ENCODE measurements at places on chromosomes 6 and 20.

DNA sequence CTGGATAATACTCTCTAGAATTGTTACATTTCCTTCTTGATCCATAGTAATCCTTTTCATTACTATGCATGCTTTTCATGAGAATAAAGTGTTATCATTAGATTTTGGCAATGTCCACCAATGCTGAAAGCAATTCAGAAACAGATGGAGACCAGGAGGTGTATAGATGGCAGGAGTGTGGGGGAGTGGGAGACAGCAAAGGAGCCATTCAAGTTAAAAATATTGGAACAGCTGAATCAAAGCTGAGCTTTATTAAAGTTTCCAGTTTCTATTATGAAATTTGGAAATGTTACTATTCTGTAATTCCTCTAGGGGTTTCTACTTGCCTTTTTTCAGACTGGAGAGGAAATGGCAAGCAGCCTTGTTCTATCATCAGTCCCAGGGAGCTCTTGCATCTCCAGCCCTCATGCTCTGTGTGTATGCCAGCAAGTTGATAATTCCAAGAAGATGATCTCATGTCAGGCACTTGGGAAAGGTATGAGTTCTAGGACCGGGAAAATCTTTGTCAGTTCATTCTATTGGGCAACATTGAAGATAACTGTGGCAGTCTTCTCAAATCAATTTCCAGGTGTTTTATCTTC, 228.0 kb downstream of the CD109 start:
- no peak for DNase-seq

DNA sequence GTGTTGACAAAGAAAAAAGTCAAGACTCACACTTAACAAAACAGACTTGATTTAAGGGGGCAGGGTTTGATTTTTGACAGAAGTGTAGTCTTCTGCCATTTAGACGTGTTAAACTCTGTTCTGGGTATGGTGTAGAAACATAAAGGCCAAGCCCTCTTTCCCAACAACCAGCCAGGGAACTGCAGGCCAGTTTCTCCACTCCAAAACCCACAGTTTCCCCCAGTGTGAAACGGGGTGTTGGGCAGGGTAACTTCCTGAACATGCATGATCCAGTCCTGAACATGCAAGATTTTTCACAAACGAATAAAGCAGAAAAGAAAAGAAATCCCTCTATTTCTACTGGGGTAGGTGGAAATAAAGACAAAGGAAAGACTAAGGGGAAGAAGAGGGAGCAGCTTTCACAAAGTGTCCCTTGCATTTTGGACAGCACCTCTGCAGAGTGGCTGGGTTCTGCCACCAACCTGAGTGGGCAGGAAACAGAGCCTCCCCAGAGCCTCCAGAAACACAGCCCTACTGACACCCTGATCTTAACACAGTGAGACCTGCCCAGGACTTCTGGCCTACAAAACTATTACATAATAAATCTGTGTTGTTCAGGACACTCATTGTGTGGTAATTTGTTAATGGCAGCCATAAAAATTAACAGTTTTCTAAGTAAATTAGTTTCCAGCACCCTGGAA, 7.5 kb downstream of the APMAP start:
- DNase-seq, result no peak

- DNase-seq, result no peak
These were observed 159.8 kb upstream of the SYNDIG1 start for GRCh38 chr20:24309596-24309995.

- DNase-seq, result no peak
These were observed 8.8 kb downstream of the TMEM244 start for GRCh38 chr6:129852257-129852858.

DNA sequence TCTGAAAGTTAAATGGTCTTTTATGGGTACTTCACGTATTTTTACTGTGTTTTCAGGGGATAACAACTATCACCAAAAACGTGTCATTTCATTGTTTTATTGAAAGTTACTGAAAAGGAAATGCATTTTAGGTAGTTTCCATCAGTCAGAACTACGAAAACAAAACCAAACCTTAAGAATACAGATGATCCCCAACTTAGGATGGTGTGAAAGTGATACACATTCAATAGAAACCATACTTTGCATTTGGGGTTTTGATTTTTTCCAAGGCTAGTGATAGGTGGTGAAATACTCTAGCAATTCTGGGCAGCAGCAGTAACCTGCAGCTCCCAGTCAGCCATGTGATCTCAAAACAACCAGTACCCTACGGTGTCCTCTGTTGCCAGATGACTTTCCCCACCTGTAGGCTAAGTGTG, 25.9 kb upstream of the EFHC1 start:
- DNase-seq, result no peak

DNA sequence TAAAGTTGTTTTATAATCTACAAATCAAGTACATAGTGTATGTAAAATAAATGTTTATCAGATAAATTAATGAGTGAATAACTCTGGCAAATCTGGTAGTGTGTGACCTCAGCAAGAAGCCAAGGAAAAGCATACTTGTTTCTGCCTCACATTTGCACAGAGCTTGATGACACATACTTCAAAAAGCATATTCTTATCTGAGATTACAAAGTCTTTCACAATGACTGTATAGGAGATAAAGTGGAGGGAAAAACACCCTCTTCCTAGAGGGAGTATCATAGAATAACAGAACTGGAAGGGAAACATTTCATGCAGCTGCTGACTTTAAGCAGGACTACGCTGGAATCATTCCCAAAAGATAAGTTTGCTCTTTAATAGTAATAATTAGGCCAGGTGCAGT, 28.1 kb upstream of the AKAP7 start:
- no peak for DNase-seq

DNA sequence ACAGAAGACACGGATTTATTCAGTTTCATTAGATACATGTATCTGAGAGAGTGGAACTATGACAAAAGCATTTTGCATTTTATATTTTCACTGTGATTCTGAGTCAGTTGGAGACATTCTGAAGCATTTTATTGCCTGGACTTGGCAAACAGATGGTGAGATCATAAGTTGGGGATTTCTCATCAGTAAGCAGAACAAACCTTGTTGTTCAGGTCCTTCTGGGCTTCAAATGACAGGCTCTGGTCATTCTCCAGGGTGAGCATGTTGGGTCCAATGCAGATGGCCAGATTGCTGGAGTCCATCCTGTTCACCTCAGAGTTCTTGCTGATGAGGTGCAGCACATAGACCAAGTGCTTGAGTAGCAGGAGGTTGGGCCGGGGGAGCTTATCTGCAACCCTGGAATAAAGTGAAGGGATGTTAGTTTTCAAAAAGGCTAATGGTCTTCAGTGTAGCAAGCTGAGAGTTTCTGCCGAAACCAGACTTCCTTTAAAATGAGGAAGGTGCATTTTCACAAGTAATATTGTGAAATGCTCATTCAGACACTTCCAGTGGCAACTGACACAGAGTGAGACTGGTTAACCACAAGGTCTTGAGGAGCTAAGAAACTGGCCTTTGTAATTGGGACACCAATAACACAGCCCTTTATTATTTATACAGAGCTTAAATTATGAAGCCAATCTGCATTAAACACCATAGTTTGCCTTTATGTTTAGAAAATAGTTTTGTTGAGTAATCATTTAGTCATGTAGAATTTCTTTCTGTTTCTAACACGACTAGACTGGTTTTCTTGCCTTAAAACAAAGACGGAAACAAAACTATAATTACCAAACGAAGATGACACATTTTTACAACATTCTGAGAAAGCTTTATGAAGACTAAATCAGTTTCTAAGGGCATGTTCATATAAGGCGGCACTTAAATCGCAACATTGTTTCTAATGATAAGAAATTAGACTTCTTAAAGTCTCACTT, 5.6 kb downstream of the TAGAP start:
- DNase-seq, result no peak

Data from left colon (tissue), 2 donors.